Memory B cell (primary cell): ENCODE measurements at places on chromosomes 16 and 17.
A peak's percentile ranks its signal among the peaks of the same experiment; 100 is the strongest.

- DNase-seq: no peak
Measured at GRCh38 chr17:54257440-54257839, 434.7 kb downstream of the KIF2B start.

GRCh38 chr16:67036323-67036741 lies 7.4 kb downstream of the CBFB start:
- DNase-seq: no peak

- no peak for DNase-seq
Measured at GRCh38 chr16:80816356-80816755, 12.0 kb upstream of the CDYL2 start.

GRCh38 chr17:50946223-50946890 lies 80.2 kb upstream of the TOB1 start:
- no peak for DNase-seq

DNA sequence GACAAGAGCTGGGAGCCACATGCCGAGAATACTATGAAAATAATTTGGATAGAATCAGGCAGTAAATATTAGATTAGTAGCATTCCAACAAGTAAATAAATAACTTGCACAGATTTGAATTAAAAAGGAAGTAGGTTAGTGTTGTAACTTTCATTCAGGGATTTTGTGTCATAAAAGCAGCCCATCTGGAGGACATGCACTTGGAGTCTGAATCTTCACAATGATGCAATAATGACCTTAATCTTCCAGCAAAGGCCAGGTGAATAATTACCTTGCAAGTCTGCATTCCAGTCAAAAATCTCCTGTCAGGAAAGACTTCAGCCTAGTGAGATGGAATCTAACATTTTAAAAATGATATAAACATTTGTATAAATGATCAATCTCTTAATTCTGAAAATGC lies 518.1 kb downstream of the KCNJ2 start:
- no peak for DNase-seq

DNA sequence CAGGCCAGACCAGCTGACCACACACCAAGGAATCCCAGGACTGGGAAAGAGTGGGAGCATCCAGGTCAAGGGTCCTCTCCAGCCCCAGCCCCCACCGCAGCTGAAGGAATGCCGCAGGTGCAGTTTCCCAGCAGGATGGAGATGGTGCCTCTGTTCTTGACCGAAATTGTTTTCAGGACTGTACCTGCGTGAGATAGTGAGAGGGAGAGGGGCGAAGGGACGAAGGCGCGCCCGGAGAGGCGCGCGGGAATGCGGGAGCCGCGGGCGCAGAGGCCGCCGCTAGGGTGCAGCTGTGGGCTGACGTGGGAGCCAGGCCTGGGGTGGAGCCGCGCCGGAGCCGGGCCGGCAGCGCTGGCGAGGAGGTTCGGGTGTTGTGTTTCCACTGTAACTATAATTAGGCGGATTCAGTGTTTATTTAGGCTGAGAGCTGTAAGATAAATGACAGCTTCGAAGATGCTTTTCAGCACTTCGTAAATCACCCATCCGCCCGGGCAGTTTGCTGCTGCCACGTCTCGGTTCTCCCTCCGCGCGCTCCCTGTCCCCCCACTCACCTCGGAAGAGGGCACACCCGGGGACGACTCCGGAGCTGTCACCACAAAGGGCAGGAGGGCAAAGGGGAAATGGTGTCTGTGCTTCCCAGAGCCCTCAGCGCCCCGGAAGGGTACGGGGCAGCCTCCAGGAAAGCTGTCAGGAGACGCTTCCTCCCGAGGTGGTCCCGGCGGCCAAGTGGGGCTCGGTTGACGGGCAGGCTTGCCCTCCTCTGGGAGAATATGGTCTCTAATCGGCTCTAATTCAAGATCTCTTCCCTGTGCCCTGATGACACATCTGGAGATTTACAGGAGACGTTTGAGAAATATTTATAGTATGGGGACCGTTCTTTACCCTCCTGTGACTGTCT lies 38.2 kb downstream of the HOXB1 start:
- DNase-seq: peak; percentile 43

DNA sequence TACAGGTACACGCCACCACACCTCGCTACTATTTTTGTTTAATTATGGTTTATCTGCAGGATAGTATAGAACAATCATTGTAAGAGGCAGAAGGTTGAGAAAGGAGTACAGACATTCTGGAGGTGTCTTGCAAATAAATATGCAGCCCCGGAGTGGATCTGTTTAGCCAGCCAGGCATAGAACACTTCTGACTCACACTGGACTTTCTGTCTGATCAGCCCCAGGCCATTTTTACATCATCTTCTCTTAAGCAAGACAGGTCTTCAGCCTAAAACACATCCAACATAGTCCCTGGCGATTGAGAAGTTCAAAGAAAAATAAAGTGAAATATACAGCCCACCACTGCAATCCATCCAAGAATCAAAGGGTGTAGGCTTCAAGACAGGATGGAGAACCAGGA lies 81.4 kb downstream of the XYLT1 start:
- no peak for DNase-seq

- DNase-seq: no peak
Measured at GRCh38 chr16:69435977-69436820, 11.8 kb downstream of the CYB5B start.

- no peak for DNase-seq
Measured at GRCh38 chr16:25235991-25236390, 19.2 kb downstream of the AQP8 start.

- no peak for DNase-seq
Measured at GRCh38 chr16:80883159-80883642, 78.8 kb upstream of the CDYL2 start.

GRCh38 chr17:5042157-5043022 lies 7.2 kb upstream of the SLC52A1 start:
- no peak for DNase-seq

DNA sequence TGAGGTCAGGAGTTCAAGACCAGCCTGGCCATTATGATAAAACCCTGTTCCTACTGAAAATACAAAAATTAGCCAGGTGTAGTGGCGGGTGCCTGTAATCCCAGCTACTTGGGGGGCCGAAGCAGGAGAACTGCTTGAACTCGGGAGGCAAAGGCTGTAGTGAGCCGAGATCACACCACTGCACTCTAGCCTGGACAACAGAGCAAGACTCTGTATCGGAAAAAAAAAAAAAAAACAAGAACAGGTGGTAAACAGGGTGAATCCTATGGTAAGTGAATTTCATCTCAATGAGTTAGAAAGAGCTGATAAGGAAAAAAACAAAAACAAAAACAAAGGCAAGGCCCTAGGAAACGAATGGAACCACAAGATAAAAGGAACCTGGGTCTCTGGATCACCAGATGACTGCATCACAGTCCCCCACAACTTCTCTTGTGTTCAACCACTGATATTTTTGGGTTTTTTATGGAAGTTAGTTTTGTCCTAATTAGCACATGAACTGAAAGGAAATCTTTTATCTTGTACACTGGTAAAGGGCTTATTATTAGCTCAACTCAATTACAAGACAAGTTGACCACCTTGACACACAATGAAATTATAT lies 21.0 kb downstream of the GLG1 start:
- no peak for DNase-seq

DNA sequence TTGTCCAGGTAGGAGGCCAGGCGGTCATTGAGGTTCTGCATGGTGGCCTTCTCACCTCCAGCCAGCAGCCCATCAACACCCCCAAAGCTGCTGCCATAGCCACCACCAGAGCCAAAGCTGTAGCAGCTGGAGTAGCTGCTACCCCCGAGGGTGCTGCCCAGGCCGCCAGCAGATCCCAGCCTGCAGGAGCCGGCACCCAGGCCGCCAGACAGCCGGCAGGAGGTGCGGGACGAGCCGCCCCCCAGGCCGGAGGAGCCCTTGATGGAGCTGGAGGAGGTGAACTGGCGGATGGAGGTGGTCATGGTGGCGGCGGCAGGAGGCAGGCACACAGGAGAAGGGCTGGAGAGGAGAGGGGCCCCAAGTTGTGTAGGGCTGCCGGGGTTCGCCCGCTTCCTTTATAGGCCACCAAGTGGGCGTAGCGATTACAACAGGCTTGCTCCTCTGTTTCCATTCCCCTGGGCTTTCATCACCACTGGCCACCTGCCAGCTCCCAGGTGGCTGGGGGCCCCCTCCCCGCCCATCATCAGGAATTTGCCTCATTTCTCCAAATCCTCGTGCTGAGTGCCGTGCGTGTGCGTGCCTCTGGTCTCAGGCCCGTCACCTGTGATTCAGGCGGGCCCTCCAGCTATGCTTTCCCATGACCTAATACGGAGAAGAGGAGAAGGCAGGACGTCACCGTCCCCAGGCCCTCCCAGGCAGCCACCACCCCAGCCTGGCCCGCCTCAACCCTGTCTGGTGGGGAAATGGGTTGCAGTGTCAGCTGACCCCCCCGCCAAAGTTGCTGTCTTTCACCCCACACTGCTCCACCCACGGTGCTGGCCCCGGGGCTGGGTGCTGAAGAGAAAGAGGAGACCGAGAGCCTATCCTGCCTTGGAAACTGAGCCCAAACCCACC lies at the start of gene KRT17:
Gene KRT17, minus strand, starts transcription at position 368 of the 894 bp plus-strand sequence. Its CDS starts 66 bp downstream, at position 302.
- no peak for DNase-seq

GRCh38 chr17:16348586-16348985 lies 4.7 kb downstream of the CENPV start:
- no peak for DNase-seq

GRCh38 chr17:73313526-73314127 lies 1.8 kb upstream of the CDC42EP4 start:
- DNase-seq: no peak

DNA sequence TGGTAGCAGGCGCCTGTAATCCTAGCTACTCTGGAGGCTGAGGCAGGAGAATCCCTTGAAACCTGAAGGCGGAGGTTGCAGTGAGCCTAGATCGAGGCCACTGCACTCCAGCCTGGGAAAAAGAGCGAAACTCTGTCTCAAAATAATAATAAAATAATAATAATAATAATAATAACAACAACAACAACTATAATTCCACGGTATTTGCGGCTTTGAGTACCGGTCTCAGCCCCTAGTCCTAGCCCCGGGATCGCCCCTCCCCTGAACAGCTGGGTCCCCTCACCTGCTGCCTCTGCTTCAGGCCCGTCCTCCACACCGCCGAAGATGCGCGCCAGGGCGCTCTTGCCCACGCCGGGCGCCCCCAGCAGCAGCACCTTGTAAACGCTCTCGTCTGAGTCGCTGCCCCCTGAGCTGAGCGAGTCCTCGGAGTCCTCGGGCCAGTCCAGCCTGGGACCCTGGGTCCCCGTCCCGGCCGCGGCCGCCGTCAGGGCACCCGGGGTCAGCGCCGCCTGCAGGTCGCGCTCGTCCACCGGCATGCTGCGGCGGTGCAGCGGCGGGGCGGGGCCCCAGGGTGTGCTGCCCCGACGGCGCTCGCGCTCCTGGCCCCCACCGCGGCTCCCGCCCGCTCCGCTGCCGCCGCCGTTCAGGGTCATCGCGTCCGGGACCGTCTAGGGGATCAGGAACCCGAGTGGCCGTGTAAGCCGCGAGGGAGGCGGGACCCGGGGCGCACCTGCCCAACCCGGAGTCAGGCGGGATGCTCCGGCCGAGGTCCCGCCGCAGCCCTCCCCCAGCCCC lies 611 bp downstream of the RRAD start:
- DNase-seq: peak; percentile 50

GRCh38 chr16:79618692-79619050 lies 18.1 kb upstream of the MAF start:
- no peak for DNase-seq

GRCh38 chr17:55607731-55608341 lies 96.6 kb upstream of the SMIM36 start:
- no peak for DNase-seq

DNA sequence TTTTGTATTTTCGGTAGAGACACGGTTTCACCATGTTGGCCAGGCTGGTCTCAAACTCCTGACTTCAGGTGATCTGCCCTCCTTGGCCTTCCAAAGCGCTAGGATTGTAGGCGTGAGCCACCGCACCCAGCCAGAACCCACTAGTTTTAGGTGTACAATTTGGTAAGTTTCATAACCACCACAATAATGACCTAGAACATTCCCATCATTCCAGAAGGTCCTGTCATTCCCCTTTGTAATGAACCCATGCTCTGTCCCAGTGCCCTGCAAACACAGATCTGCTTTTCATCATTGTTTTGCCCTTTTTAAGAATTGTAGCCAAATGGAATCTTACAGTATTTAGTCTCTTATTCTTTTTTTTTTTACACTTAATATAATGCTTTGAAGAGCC lies 35.6 kb upstream of the IRF8 start:
- DNase-seq: no peak

GRCh38 chr17:3678095-3678820 lies 9.6 kb downstream of the EMC6 start:
- no peak for DNase-seq

- DNase-seq: no peak
Measured at GRCh38 chr16:70390774-70391173, 44.1 kb downstream of the DDX19A start.

GRCh38 chr16:71383054-71383773 lies 24.7 kb downstream of the CALB2 start:
- no peak for DNase-seq

GRCh38 chr16:66207139-66207882 lies 159.2 kb upstream of the CDH5 start:
- DNase-seq: no peak

- DNase-seq: no peak
Measured at GRCh38 chr17:80248001-80248893, 12.4 kb upstream of the RNF213 start.

- no peak for DNase-seq
Measured at GRCh38 chr16:12349936-12350850, 373.7 kb downstream of the SNX29 start.

GRCh38 chr17:57274162-57274561 lies 17.8 kb downstream of the MSI2 start:
- no peak for DNase-seq

GRCh38 chr17:63945784-63946439 lies 13.8 kb upstream of the CD79B start:
- DNase-seq: no peak

DNA sequence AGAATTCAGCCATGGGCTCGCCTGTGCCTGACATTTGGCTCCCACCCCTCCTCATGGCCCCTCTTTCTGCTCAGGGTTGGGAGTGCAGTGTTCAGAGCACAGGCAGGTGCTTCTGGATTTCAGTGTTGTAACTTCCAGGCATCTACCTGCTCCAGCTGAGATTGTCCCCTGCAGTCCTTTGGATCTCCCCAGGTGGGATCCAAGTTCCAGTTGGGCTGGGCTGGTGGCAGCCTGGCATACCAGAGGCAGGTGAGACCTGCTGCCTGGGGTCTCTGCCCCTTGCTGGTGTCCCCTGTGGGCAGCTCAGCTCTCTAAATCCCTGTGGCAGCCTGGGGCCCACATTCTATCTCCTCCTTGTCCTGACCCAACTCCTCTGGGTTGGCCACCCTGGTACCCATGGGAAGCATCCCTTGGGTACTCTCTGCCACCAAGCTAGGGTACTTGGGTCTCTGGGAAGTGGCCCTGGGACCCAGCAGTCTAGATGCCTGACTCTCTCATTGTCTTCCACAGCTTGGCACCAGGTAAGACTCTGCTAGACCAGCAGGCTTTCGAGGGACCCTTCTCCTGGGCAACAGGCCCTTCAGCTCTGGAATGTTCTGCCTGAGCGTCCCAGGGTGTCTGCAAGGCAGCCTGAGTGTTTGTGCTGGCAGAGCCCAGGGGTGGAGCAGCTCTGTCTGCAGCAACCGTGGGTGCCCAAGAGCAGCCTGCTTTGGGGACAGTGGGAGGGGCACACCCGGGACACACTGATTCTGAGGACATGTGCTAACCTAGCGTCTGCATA lies 42.5 kb downstream of the DNAH17 start:
- no peak for DNase-seq
